COR-L47 (cell line): ENCODE measurements at places on chromosomes 5 and 9.
A peak's percentile ranks its signal among the peaks of the same experiment; 100 is the strongest.

GRCh38 chr9:31394015-31394473 is 990.4 kb upstream of the ACO1 start:
- peak; percentile 31 for DNase-seq

GRCh38 chr5:59445741-59446140 is 447.8 kb downstream of the PDE4D start:
- no peak for DNase-seq

GRCh38 chr5:73596705-73597328 is 29.2 kb upstream of the ARHGEF28 start:
- peak; percentile 25 for DNase-seq

DNA sequence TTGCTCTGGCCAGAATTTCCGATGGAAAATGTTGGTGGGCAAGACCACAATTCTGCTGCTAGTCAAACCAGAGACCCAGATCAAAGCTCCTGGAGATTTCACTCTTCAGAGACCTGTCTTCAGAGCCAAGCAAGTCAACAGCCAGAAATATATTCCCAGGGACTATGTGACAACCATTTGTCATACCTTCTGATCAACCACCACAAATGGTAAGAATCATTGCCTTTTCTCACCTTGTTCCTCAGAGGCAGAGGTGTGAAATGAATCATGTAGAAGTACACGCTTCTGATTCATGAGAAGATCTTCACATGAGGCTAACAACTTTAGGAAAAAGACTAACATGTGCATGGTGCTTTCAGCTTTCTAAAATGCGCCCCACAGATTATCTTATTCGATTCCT is 53.5 kb downstream of the SUSD1 start:
- DNase-seq = no peak

DNA sequence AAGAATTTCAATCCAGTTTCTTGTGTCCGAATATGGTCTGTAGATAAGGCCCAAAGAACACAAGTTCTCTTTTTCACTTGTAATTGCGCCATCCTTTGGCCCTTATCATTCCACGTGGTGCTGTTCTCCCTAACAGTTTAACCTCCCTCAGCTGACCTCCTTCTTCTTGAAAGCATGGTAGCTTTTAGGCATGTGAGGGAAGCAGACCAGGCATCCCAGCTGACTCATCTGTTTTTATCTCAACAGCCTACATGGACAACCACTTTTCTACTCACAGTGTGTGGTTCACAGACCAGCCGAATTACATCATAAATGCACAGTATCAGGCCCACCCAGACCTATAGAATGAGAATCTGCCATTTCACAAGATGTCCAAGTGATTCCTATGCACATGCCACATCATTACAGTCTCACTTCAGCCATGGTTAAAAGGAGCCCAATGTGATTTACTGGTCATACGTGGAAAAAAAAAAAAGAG is 26.9 kb upstream of the PLIN2 start:
- DNase-seq = no peak

DNA sequence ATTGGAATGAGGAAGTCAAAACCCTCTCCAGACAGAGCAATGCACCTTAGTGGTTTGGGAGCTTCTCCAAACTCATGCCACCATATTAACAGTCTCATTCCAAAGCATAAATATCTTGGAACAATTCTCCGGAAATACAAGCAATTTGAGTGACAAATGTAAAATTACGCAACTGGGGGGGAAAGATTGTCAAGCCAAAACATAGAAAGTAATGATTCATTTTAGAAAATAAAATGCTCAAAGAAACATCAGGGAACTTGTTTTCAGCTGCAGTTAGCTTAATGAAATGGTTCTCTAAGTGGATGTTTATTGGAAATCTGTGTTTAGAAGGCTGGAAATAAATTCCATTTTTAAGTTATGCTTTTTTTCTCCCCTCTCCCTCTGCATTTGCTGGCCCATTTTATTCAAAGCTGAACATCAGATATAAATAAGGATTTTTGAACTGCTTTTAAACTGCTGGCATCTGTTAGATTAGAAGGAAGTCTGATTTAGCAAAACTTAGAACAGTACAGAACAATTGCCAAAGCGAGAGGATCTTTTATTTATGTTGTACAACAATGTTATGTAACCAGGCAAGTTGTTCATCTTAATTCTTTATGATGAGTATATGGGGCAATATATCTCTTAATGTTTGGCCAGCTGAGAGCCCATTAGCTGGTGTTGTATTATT is 551.9 kb downstream of the PRELID2 start:
- no peak for DNase-seq

GRCh38 chr5:75753182-75753581 is 35.9 kb upstream of the POC5 start:
- no peak for DNase-seq

GRCh38 chr9:94591876-94592275 is 1.7 kb downstream of the FBP2 start:
- no peak for DNase-seq

- DNase-seq = no peak
Measured at GRCh38 chr5:161036296-161036695, 184.3 kb upstream of the ATP10B start.

GRCh38 chr9:116608064-116608463 is 79.0 kb upstream of the TRIM32 start:
- no peak for DNase-seq

DNA sequence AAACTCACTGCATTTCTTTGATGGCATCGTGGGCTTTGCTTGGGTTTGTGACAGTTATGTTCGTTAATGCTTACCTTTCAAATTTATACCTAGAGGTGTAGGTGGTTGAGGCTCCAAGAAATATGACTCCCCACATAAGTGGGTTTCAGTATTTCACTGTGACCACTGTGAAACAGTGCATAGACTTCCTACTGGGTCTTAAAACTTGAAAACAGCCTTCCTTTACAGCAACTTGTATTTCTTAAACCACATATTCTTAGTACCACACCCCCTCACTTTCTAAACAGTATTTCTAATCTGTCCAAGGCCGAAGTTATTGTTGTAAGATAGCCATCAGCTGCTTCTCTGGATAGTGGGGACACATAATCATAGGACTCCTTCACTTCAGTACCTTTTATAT is 48.3 kb downstream of the TMEFF1 start:
- no peak for DNase-seq

DNA sequence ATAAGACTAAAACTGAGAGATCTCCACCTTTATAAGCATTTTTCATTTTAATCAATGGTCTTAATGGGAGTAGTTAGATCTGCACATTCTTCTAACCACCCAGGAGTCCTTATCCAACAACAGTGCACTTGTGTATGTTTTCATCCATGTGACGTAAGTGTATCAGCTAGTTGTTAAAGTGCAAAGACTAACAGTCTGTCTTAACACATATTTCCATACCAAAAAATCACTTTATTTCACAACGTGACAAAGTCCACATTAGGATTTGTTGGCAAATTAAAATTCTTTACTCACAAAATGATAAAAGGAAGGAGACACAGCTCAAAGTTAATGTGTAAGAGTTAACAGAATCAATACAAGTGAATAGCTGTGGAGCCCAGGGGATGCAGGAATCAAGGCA is 1.9 kb upstream of the SMC2 start:
- DNase-seq = no peak

GRCh38 chr9:131323629-131324028 is 34.1 kb downstream of the PLPP7 start:
- no peak for DNase-seq

- DNase-seq = no peak
Measured at GRCh38 chr5:74622122-74622521, 18.4 kb downstream of the ENC1 start.

- no peak for DNase-seq
Measured at GRCh38 chr9:134531220-134531970, 110.2 kb upstream of the COL5A1 start.

DNA sequence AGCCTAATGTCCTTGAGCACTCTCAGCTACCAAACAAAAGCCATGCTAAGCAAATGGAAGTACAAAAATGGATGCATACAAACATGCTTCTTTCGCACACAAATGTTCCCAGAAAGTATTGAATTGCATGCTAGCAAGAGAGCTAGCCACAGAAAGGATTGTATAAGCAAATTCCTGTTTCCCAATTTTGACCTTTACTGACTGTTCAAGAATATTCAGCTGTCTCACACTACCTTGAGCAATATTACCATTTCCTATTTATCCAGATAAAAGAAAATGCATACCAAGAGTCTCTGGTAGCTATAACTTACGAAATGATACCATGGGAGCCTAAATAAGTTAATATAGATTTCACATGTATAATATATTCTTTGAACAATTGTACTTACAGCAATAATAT is 264.6 kb downstream of the TMEM167A start:
- DNase-seq = no peak

DNA sequence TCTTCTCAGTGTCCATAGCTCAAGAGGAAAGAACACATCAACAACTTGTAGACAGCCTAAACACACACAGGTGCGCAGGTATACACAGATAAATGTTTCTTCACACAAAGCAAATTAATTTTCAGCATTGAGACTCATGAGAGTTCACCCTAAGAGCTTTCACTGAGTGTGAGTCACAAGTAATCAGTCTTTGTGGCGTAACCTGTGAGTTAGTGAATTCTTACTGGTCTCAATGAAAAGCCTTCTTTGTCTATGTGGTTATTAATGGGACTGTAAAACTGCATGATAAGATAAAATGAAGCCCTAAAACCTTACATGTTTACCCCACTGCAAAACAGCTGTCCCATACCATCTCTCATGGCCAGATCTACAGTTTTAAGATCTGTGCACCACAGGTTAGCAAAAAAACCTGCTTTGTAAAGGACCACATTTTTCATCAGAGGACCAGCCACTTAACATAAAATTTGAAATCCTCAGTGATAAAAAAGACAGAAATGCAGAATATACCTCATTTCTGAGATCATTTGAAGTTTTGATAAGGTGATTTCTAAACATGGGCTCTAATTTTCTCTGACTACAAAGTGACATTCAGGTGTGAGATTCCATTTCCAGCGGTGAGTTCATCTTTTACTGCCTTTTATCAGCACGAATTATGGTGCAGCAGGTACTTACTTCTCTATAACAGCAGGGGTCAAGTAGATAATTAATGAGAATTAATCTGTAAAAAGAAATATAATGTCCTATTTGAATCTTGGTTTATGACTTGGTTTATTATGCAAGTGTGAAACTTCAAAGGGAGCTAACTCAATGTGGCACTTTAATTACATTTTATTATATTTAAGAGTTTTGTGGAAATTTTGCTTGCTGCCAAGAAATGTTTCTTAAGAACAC is 335.7 kb upstream of the PIK3R1 start:
- DNase-seq = no peak

GRCh38 chr5:66337626-66338226 is 193.6 kb downstream of the SREK1 start:
- peak; percentile 4 for DNase-seq

GRCh38 chr5:156473269-156473908 is 146.4 kb downstream of the SGCD start:
- no peak for DNase-seq

GRCh38 chr5:176902911-176903664 is 3.9 kb upstream of the HK3 start:
- DNase-seq = no peak

DNA sequence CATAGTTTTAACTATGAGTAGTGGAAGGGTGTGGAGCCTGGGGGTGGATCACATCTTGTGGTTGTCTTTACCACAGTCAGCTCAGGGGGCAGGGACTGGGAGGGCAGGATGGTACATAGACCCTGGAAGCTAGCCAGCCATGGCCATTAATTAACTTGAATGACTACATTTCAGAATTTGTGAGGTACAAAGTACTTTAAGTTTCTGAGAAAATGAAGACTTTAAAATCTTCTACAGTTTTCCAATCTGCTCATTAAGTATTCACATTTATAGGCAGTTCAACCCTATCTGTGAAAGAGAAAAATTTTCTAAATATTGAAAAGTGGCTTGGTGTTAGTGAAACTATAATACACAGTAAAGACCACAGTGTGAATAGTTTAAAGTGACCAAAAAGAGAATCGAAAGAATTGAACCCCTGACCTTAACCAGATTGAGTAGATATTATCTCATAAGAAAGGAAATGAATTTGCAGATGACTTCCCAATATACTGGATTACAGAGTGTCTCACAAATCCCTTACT is 234.2 kb upstream of the MEF2C start:
- DNase-seq = peak; percentile 1

DNA sequence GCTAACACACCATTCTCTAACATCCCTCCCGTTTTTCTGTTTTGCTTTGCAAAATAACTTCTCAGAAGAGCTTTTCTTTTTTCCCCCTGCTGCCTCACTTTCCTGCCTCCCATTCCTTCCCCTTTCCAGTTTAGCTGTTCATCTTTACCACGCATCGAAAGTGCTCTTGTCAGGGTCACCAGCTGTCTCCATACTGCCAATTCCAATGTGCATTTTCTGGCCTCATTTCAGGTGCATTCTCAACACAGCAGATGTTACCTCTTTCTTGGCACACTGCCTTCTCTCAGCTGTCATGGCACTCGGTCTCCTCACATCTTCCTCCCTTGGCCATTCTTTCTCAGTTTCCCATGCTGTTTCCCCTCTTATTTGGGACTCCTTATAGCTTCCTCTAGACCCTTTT is 9.5 kb downstream of the ARSK start:
- DNase-seq = peak; percentile 30

DNA sequence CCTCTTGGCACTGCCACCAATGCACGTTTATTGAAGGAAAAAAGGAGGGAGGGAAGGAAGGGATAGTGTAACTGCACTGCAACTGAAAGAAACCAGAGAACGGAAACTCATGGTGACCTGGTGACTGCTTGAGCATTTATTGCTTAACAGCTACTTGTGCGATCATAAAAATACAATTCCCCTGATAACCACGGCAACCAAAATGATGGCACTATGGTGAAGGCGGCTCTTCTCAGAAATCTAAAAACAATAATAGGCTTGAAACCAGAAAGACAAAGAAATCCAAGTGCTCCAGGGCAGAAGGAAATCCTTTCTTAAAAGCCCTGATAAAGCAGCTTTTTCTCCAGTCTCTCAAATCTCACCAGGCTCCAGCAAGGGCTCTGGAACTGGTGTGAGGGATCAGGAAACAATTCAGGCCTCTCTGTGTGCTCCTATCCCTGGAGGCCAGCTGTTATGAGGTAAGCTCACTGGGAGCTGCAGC is 1.9 kb downstream of the FBXO10 start:
- DNase-seq = no peak

DNA sequence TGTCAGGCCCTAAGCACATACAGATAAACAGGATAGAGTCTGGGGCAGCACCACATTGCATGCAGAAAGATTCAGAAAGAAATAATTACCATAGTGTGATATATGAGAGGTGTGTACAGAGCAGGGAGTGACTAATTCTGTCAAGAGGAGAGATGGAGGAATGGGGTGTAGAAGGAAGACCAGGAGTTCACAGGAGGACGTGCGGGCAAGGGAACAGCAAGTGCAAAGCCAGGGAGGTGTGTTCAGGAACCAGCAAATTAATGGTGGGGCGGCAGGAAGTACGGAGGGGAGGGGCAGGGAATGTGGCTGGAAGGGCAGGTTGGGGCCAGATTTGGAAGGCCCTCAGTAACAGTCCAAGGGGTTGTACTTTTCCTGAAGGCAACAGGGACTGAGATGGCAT is 17.4 kb downstream of the EGR1 start:
- DNase-seq = no peak

DNA sequence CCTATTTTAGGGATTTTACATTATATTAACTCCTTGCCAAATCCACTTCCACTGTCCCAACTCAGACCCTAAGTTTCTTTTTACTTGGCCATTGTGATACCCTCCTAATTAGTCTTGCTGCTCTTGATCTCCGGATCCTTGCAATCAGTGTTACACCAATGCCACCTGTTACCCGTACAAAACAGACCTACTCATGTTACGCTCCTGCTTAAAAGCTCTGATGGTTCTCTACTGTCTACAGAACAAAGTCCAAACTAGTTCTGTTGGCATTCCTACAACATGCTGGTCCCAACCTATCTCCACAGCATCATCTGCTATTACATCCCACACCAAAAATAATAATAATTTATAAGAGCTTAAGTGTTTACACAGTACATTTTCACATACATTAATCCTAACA is 9.8 kb downstream of the ECPAS start:
- DNase-seq = no peak

- no peak for DNase-seq
Measured at GRCh38 chr5:132756542-132756941, 9.3 kb downstream of the CCNI2 start.
